ENCODE measurements at places on chromosomes 6 and 20. TPM values are rescaled to one million over a fixed set of nuclear protein-coding genes. Genes with fewer than 3 reads are reported as not detected.

GRCh38 chr20:24050119-24050518, 61.5 kb upstream of the GGTLC1 start:
- no peak for DNase-seq

TMC2 gene
- not detected for total RNA-seq

- DNase-seq: no peak
Measured at GRCh38 chr20:21796059-21796458, 90.6 kb downstream of the PAX1 start.

GRCh38 chr6:31734821-31735406, 1.4 kb downstream of the CLIC1 start:
- DNase-seq: peak; percentile 64

DNA sequence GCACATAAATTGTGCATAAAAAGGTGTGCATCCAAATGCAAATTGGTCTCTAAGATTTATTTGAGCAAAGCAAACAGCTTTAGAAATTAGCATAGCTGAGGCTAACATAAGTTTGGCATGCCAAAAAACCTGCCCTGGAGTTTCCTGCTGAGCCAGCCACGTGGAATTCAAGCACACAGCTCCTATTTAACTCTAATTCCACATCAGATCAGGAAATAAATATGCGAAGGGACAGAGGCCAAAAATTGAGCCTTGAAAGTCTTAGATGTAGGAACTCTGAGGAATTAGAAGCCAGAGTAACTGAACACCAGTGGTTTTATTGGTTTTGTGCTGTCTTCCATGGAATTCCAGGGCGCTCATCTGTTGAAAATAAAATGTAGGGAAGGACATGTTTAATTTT, 19.6 kb downstream of the SOBP start:
- DNase-seq: no peak

All from activated naive CD8-positive, alpha-beta T cell treated with anti-CD3 and anti-CD28 coated beads for 36 hours (primary cell).